ENCODE measurements at places on chromosomes 5 and 9.

- DNase-seq: no peak
Measured at GRCh38 chr5:162174358-162174974, 106.9 kb downstream of the GABRG2 start.

DNA sequence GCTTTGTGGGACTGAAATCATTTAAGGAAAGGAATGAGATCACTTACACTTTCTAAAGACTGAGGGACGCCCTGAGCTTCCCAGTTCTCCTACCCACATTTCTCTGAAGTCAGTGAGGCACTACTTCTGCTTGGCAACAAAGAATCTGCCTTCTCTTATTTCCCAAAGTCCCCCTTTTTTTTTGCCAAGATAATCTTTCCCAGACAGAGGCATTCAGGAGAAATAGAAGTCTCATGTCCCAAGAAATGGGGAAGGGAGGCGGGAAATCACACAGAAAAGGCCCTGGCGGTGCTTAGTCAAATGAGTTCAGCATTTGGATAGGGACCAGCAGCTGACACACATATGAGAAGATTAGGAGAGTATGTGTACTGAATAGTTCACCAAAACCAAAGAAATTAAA is 159.7 kb downstream of the MUSK start:
- no peak for DNase-seq

GRCh38 chr5:123209502-123210027 is 120.5 kb downstream of the PRDM6 start:
- no peak for DNase-seq

DNA sequence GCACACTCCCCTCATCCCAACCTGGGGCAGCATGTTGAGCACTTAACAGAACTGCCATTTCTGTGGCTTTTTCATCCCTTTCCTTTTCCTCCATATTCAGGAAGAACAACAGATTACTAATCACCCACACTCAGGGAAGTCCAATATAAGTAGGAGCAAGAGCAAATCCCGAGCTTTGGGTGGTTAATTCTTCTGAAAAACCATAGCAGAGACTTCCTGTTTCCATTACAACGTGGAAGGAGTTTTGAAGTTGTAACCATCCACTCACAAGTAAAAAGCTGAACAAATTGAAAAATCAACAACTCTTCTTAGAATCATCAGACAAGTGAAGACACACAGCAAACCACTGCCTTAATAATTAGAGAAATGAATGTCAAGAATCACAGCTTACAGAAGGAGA is 8.2 kb downstream of the CTSL start:
- DNase-seq: no peak

DNA sequence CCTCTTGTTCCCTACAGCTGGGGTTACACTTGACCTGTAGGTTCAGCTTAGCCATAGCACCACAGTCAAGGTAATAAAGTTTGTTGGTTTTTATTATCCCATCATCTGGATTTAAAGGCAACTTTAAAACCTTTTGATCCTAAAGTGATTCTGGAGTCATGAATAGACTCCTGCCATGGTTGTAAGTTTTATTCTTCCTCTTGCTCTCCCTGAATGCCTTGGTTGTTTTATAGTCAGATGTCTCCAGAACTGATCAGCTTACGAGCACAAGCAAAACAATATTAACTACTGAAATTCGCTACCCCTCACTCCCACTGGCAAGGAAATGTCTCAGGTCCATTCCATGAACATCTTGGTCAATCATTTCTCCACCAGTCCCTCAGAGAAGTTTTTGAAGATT is 1328.6 kb downstream of the PTPRD start:
- DNase-seq: no peak

DNA sequence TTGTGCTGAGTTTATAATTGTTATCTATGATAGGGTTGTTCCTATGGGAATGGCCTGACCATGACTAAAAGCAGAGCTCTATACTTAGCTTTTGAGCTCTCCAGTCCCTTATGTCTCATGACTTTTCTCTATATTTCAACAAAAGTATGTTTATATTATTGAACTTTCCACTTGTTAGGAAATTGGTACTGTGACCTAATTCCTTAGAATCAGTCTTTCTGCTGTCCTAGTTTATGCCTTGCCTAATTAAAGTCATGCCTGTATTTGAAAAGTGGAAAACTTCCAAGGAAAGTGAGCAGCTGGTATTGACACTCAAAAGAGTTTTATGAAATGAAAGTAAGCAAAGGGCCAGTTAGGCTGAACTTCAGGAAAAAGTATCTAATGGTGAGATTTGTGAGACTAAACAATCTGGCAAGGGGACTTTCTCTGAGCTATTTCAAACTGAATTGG is 68.6 kb downstream of the XRCC4 start:
- no peak for DNase-seq

GRCh38 chr9:129439242-129439641 is 181.7 kb downstream of the C9orf50 start:
- no peak for DNase-seq

DNA sequence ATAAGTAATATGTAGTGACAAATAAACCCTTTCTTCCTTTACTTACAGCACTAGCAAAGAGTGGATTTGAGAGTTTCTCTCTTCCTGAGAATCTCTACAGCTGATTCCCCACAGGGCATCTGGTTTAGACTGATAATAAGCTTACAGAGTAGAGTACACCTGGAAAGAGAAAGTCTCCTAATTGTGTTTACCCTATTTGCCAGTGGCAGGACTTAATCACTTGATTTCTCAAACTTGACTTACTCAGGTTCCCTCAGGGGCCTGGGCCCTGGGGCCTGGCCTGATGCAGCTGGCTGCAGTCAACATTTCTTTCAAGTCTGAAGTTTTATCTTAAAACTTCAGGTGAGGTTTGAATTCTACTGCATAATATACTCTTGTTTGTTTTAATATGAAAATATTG is 38.0 kb upstream of the UBTD2 start:
- DNase-seq: no peak

GRCh38 chr5:150651924-150652671 is 9.0 kb upstream of the MYOZ3 start:
- no peak for DNase-seq

DNA sequence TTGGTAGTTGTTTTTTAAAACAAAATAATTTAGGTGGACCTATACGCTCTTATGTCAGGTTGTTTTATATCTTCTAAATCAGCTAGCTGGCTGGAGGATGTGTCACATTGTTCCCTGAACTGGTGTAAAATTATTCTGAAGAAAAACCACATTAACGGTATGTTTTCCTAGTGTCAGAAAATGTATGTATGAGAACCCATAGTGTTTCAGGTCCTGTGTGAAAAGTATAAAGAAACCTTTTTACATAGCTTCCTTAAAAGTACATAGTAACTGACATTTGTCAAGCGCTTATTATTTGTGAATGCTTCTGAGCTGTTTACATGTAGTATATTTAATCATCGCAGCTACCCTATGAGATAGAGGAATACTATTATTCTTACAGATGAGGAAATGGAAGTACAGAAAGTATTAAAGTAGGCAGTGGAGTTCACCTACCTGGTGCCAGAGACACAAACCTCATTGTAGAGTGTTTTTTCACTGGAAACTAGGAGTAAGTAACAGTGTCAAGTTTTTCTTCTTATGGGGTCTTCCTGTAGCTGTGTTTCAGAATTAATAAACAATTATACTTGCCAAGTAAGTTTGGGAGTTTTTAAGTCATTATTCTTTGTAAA is 10.4 kb upstream of the FAM120AOS start:
- DNase-seq: no peak

DNA sequence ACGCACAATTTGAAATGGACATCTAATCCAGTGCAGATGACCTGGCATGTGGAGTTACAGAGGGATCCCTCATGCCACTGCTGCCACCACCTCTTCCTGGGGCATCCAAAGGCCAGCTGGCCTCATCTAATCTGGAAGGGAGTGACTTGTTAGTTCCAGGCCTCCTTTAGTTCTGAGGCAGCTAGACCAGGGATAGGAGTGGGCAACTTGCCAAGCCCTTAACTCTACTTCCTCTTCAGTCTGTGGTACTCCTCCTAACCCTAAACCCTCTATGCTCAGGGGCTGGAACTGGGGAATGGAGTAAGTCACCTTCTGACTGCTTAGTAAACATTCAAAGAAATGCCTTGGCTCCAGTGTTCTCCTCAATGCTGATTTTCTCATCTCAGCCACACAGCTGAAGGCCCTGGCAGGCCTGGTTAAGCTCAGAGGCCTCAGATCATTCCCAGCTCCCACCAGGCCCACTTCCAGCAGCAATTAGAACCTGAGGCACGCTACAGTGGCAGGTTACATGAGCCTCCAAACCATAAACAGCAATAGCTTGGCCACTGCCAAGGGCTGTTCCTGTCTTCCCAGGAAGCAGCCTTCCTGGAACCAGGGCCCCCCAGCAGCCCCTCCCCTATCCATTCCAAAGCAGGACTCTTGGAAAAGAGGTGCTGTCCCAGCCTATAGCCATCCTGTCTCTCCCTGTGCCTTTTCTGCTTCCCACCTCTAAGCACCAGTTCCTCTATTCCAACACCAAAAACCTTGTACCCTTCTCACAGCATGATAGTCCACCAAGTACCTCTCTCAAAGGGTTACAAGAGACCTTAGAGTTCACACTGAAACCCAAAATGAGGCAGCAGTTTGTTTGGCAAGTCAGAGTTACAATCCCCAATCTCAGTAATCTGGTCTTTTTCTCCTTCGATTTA is 2.0 kb downstream of the EIF4EBP3 start:
- DNase-seq: no peak

GRCh38 chr5:82850393-82850792 is 226.8 kb downstream of the TMEM167A start:
- no peak for DNase-seq

GRCh38 chr9:37217161-37217560 is 96.8 kb downstream of the ZCCHC7 start:
- no peak for DNase-seq

DNA sequence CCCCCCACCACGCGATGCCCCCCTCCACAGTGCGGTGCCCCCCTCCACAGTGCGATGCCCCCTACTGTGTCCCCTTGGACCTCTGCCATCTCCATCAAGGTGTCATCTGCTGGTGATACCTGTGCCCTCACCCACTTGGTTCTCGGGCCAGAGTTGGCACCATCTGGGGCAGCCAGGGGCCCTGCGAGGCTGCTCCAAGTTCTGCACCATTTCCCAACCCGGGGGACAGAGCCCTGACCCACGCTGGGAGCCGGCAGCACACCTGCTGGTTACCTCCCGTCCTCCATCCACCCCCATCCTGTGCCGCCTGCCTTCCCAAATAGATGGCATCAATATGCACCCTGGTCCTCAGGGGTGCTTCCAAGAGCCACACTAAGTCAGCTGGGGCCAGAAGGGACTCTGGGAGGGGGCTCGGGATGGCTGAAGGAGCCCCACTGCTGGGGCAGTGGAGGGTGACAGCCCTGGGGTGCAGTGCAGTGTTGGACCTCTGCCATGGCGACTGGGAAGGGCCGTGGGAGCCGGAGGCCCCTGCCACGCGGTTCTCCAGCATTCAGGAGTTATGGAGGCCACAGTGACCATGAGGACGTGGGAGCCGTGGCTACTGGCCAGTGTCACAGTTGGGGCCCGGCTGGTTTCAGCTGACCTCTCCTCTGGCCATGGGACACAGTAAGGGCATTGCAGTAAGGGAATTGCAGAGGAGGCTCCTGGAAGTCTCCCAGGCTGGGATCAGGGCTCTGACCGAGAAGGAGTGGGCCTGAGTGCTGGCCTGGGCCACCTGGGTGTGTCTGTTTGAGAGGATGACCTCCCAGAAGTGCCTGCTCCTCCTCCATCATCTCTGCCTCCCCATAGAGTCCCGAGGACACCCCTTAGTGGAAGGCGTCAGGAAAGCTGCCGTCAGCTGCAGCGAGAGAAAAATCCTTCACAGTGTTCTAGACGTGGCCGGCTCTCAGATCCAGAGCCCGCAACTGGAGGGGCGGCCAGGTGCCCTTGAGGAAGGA is 44.2 kb upstream of the NOTCH1 start:
- no peak for DNase-seq

- DNase-seq: no peak
Measured at GRCh38 chr9:8633784-8634183, 834.2 kb upstream of the DMAC1 start.

- no peak for DNase-seq
Measured at GRCh38 chr5:19519448-19519847, 468.6 kb downstream of the CDH18 start.

GRCh38 chr9:11348366-11348765 is 735.6 kb upstream of the PTPRD start:
- DNase-seq: no peak

GRCh38 chr5:125209650-125210049 is 463.2 kb upstream of the ZNF608 start:
- DNase-seq: no peak

DNA sequence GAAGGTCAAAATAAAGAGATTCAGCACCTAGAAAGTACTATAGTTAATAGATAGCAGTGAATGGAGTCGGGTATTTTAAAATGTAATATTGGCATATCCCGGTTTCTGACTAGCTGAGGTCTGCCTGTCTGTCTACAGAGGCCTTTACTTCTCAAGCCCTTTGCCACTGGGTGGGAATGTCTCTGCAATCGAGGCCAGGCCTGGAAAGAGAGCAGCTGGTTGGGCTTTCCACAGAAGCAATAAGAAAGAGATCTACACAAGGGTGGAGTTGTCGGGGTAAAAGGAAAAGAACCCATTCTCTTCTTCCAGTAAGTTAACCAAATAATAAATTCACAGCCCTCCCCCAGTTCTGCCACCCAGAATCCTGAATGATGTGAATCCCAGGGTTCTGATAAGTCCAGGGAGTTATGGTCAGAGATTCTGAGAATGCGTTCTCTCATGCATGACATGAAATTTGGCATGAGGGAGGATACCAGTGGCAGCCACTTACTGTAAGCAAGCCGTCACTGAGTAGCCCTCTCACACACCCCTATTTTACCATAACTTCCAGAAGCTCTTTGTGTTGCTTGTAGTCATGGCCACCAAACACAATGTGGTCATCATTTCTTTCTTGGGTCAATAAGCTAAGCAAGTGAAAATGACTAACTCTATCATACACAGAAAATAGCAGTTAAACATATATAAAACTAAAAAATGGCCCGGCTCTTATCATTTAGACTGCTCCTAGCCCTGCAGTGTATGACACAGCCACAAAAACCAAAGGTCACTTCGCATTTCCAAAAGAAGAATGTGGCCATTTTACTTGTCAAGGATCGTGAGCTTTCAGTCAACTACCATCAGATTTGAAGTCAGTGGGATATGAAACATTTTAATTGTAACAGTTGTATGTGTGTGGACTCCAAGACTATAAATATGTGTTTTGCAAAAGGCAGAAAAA is 185.0 kb downstream of the GLIS3 start:
- DNase-seq: no peak

- no peak for DNase-seq
Measured at GRCh38 chr5:116382032-116382873, 192.4 kb downstream of the SEMA6A start.

DNA sequence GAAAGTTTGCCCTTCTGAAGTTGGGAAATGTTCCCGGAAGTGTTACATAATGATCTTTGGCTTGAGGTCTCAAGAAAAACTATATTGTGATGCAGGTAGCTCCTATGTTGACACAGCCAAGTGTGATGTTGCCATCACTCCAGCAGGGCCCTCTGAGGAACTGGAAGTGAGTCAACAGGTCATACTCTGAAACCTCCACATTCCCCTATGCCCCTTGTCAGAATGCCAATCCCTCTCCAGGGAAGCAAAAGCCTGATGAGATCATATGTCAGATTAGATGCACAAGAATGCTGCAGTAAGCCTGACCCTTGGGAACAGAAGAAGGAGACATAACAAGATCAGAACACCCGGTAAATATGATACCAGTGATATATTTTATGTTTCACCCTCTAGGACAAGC is 66.8 kb upstream of the ITGA2 start:
- DNase-seq: no peak

Data from endothelial cell (in vitro differentiated cells).